Stimulated activated CD8-positive, alpha-beta memory T cell treated with anti-CD3 and anti-CD28 coated beads, Interleukin-15, amount 100 ng/mL, for 1 hour (primary cell): ENCODE measurements at places on chromosomes 2 and 18.

- DNase-seq = no peak
These were observed 531.2 kb upstream of the VRK2 start for GRCh38 chr2:57515366-57515765.

DNA sequence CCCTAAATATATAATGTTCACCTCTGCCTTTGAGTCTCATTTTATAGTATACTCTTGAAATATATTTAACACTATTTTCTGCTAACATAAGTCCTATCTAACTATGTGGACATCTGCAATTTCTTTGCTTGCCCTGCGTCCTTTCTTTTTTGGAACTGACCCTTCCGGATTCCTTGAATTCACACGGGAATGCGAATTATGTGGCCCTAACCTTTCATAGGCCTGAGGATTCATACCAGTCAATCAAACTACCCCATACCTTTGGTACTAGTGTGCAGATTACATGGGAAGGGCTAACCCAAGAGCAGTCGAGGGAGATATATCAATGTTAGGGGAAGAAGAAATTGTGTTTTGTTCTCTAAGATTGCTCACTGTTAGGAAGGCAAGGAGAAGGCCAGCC, 56.4 kb downstream of the NRXN1 start:
- DNase-seq = no peak

DNA sequence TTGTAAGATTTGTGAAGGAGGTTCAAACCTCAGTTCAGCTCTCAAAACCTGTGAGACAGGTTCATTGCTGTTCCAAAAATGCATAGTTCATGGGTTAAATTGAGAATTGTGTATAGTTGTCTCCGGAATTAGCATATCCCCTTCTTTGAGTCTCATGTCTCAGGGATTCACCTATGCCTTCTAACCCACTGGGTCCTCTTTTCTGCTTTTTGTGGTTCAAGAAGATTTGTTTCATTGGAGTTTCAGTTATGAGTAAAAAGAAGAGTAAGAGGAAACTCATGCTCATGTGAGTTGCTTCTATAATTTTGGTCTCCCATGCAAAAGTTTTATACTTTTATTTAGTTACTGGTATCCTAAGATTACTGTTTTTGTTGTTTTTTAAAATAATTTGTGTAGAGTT, 1219.8 kb upstream of the ZEB2 start:
- no peak for DNase-seq

GRCh38 chr2:43144263-43144662, 82.1 kb downstream of the ZFP36L2 start:
- no peak for DNase-seq

- DNase-seq = no peak
These were observed 352.7 kb downstream of the ARL6IP6 start for GRCh38 chr2:153071090-153071489.

DNA sequence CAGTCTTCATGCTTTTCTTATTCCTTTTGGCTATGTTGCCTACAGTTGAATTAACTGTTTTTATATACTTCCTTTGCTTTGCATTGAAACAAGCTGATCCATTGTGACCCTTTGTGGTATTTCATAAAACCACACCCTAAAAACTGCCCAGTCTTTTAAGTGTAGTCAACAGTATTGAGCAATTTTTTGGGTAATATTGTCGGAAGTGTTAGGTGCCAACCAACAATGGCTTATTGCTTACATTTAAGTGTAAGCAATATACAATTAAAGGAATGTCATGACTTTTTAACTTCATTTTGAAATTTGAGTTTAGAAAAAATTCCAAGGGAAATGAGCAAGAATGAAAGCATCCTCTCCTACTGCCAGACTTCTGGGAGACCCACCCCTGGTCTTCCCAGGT, 174.1 kb downstream of the NEDD4L start:
- DNase-seq = no peak

- no peak for DNase-seq
These were observed 48.4 kb downstream of the MAP2 start for GRCh38 chr2:209472112-209472832.

- no peak for DNase-seq
These were observed 3.0 kb downstream of the KLHL41 start for GRCh38 chr2:169512525-169512924.

- DNase-seq = no peak
These were observed 132.0 kb upstream of the APCDD1 start for GRCh38 chr18:10322435-10322834.

- no peak for DNase-seq
These were observed 163.6 kb upstream of the ACAA2 start for GRCh38 chr18:49976795-49977560.

GRCh38 chr2:163626639-163627109, 109.1 kb downstream of the FIGN start:
- no peak for DNase-seq

DNA sequence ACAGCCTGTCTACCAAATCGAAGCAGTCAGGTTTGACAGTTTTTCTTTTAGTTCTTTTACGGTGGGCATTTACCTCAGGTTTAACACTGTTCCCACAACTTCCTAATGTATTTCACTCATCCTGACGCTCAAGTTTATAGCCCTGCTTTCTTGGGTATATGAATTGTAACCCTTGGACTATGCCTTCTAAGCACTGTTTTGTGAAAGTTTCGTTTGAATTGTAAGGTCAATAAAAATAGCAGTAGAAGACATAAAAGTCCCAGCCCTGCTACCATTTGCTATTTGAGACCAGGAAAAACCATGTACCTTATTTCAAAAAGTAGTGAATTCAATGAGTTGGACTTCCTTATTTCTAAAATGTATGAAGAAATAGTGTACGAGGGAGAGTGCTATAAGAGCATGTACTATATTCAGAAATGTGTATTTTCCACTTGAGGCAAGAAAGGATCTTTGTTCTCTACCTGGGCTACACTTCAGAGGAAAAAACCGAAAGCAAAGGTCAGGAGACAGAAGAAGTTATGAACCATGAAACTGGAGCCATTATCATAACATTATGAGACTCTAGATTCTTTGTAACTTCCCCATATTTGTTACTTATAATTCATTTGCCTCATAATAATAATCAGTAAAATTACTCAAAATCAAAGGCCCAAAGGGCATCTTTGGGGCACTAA, 1.9 kb upstream of the ZC3H15 start:
- no peak for DNase-seq

DNA sequence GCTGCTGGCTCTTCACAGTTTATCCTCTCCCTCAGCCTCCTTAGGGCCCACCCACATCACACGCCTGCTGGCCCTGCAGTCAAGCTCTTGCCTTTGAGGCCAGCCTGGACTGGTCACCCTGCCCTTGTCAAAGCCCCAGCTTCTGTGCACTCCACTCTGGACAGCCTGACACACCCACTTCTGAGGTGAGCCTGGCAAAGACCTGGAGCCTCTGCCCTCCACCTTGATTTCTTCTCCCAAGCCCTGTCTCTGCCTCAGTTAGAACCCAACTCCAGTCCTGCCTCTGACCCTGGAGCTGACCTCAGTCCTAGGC, 37.0 kb upstream of the TAF1B start:
- no peak for DNase-seq

DNA sequence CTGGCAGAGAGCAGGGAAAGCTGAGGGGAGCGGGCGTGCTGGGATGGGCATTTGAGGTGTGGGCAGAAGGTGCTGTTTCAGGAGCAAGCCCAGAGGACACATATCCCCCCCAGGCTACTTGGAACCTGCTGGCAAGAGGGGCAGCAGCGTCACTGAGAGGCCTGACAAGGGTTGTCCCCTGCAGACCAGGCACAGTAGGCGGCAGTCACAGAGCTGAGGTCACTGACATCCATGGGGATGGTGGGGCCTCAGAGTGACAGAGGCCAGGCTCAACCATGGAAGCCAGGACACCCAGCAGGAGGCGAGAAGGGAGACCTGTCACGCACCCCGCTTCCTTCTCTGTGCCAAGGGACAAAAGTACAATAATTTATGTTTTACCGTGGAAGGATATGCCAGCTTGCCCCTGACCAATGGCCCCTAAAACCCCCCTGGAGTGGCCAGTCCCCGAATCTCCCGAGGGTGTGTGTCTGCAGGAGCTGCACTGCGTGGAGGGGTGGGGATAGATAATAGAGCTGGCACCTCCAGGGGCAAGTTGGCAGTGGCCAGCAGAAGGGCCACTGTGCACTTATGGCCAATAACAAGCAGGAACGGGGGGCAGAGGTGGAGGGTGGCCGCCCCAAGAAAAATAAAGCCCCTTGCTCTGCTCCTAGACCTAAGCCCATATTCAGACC, 86.3 kb upstream of the SLC66A3 start:
- no peak for DNase-seq
